ENCODE measurements at places on chromosomes 1 and 21.
A peak's percentile ranks its signal among the peaks of the same experiment; 100 is the strongest.

- DNase-seq, result peak; percentile 90
These were observed 78.0 kb downstream of the MPZL1 start for GRCh38 chr1:167799747-167800146.

GRCh38 chr1:94919241-94920030, 7.5 kb downstream of the CNN3 start:
- no peak for DNase-seq

DNA sequence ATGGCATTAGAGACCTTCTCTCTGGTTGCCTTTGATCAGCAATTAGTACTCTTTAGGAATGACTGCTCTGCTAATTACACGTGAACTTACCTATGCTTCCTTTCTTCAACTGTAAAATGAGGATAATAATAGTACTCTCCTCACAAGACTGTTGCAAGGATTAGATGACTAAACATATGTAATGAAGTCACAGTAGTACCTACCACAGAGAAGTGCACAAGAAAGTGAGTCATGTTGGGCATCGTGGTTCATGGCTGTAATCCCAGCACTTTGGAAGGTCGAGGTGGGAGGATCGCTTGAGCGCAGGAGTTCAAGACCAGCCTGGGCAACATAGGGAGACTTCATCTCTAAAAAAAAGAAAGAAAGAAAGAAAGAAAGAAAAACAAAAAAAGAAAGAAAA, 68.1 kb upstream of the AK4 start:
- DNase-seq, result peak; percentile 34

GRCh38 chr1:215497528-215497927, 69.6 kb upstream of the KCTD3 start:
- DNase-seq, result no peak

GRCh38 chr1:227397354-227397978, 79.2 kb upstream of the CDC42BPA start:
- DNase-seq, result no peak

DNA sequence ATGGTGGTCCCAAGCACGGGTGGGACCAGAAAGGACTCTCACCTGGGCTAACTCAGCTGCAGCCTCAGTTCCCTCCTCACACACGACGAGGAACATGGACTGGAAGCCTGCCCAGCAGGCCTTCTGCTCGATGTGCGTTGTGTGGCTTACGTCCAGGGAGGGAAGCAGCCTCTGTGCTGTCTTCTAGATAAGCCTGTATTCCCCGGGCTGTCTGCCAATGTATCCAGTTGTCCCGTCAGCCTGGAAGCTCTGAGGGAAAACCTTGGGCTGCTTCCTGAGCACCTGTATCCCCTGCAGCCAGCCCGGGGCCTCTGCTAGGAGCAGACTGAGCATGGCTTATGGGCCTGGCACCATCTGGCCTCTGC, 10.5 kb downstream of the PCSK9 start:
- no peak for DNase-seq

- no peak for DNase-seq
These were observed 23.1 kb upstream of the UMODL1 start for GRCh38 chr21:42047821-42048613.

GRCh38 chr1:225733254-225733653, 44.4 kb upstream of the SRP9 start:
- no peak for DNase-seq

DNA sequence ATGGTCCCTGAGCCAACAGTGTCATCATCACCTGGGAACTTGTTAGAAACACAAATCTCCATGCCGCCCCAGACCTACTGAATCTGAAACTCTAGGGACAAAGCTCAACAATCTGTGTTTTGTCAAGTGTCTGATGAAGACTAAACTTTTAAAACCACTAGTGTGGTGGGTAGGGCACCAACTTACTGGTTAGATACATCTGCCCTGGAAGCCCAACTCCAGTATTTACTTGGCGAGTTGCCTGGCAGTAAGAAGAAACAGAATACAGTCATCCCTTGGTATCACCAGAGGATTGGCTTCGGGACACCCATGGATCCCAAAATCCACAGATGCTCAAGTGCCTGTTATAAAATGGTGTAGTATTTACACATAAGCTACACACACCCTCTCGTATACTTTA, 367.9 kb upstream of the DUSP10 start:
- no peak for DNase-seq

- peak; percentile 30 for DNase-seq
These were observed 21.3 kb downstream of the SERINC2 start for GRCh38 chr1:31434101-31434871.

DNA sequence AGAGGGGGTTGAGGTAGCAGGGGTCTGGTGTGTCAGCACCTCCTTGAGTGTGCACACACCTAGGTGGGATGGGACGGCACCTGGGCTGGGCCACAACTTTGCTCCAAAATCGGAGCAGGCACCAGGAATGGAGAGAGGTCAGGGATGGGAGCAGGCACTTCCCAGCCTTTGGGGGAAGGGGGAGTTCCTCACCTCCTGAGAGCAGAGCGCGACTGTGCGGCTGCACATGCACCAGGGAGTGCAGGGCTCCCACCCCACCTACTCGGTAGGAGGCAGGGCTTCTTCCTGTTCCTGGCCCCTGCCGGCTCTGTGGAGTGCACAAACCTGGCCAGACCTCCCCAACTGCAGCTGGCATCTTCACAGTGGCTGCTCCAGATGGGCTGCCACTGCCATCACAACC, 399.3 kb downstream of the NCAM2 start:
- no peak for DNase-seq

DNA sequence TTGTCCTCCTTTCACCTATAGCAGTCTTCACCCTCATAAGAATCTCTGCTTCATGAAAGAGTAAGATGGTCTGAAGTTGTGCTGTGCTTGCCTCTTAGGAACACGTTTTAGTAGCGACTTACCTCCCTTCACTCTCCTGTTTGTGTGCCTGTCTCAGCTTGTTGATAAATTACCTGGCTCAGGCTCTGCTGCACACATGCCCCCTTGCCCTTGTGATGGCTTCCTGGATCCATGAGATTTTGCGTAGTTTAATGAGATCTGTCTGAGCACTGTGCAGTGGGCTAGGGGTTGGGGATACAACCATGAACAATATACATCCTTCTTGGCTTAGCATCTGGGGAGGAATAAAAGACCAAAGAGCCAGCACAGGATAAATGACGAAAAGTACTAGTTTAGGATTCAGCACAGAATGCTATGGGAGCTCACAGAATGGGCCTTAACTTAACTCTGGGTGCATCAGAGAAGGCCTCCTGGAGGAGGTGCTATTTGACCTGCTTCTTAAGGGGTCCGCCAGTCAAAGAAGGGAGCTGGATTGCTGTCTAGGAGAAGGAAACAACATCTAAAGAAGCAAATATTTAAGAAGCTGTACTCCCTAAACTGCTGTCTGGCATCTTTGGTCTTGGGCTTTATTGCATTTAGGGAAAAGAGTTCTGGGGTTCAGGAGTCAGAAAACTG, 175.7 kb upstream of the PLXNA2 start:
- no peak for DNase-seq

DNA sequence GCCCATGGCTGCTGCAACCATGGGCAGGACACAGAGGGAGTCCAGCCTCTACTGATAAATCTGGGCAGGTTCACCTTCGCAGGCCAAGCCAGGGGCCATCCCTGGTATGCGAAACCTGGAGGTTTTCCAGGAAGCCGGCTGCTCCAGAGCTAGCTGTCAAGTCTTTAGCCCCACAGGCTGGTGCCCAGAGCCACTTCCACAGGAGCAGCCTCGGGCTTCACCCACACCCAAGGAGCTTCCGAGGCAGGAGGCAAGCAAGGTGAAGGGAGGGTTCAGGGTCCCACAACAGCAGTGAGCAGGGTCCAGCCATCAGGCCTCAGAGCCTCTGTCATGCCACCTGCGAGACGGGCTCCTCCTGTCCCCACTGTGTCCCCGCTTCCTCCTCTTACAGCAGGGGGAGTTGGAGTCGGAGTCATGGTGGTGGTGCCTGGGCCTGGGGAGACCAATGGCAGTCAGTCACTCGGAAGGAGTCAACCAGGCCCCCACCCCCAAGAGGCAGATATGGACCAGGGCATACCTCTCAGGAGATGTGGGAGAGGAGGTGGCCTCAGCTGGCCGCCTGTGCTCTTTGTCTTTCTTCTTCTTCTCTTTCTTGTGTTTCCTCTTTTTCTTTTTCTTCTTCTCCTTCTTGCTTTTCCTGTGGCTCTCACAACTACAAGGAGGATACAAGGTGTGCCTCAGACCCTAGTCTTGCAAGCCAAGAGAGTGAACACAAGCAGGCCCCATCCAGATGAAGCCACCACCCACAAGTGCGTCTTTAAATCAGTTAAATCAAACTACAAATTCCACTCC, 2.1 kb downstream of the C1orf35 start:
- DNase-seq, result no peak

DNA sequence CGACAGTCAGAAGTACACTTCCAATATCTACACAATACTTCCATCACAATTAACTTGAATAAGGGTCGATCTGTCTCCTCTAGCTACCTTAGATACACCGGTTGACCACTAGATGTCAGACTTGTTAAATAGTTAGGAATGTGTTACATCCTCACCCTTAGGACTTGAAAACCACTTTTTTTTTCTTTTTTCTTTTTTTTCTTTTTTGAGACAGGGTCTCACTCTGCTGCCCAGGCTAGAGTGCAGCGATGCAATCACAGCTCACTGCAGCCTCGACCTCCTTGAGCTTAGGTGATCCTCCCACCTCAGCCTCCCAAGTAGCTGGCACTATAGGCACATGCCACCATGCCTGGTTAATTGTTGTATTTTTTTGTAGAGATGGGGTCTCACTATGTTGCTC, 120.4 kb upstream of the GREM2 start:
- DNase-seq, result peak; percentile 13

DNA sequence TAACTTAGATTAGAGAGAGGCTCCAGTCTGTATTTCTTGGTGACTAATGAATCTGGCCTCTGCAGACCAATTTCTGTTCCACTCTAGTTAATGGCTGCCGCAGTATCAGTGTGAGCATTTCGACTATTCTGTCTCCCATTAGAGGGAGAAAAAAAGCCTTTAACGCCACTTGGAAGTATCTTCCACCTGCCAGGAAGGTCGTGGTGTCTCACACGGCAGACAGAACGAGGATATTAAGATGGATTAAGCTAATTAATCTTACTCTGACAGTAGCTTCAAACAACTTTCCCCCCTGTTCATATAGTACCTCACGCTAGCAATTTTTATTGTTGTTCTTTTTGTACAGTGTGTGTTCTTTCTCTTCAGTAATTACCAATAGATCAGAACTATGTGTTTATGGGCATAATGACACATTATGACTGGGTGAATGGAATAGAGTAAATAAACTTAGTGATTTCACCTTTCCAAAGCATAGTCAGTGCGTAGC, 153.8 kb downstream of the ADGRL2 start:
- DNase-seq, result no peak

DNA sequence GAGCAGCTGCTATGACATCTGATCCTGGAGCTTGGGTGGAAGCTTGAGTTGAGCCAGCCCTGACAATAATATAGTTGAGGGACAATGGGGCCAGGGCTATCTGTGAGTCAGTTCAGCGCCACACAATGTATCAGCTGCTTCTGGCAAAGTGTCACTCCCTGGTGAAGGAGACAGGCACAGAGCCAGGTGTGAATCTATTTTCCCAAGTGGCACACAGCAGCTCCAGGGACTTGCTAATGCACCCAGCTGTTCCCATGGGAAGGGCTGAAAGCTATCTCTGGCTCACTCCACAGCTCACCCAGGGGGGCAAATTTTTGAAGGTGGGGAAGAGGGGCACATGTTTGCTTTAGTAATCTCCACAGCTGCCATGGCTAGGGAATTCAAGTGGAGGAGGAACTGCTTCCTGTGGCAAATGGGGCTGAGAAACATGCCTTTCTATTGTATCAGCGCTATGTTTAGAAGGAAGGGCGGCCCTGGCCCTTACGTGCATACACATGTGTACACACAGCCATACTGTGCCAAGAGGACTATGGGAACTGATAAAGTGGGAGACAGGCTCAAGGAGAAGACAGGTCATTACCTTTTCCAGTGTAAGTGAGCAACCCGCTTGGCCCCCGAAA, 2.2 kb downstream of the CYB5R1 start:
- DNase-seq, result peak; percentile 77

GRCh38 chr21:35019631-35020032, 29.5 kb downstream of the RUNX1 start:
- no peak for DNase-seq

GRCh38 chr1:155296661-155297060, 4.6 kb downstream of the PKLR start:
- no peak for DNase-seq

- no peak for DNase-seq
These were observed 78.3 kb downstream of the NOS1AP start for GRCh38 chr1:162147760-162148159.

Data from foreskin keratinocyte (primary cell).